NCI-H2029 treated with DMSO at 0.1 percent for 48 hours (cell line): ENCODE measurements at places on chromosomes 6 and 20.

GRCh38 chr20:36971103-36971502 is 19.6 kb upstream of the SAMHD1 start:
- DNase-seq = no peak

DNA sequence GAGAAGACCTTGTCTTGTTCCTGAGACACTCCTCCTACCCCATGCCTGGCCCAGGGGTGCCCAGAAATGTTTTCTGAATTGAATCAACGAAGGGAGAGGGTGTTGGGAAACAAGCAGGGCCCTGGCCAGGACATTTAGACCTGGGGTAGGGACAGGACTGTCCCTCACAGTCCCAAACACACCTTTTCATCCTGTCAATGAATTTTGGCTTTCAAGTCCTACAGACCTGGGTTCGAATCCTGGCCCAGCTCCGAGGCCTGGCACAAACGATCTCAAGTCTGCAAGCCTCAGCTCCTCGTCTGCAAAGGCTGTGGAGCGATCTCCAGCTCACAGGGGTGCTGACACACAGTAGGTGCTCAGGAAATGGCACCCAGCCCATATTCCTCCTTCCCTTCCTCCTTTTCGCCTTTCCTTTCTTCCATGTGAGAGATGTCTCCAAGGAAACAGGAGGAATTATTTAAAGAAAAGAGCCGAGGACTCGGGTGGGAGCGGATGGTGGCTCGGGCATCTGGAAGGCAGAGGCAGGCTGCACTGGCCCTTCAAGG is 7.3 kb upstream of the DLGAP4 start:
- no peak for DNase-seq

DNA sequence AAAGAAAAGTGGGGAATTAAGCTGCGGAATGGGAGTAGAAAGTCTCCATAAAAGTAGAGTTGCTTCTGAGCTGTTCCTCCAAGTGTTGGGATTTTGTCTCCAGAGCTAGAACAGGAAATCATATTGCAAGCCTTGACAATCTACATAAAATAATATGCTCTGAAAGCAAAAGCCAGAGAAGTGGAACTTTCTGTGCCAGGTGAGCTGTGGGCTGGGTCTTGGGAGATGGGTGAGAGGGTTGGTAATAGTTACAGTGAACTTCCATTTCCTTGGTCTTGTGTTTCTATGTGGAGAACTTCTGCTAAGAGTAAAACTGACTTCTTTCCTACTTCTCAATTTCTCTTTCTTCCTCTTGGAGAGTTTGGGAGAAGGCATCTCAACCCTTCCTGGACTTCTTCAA is 6.3 kb upstream of the HMGN4 start:
- no peak for DNase-seq

GRCh38 chr20:43243672-43244269 is 54.1 kb upstream of the PTPRT start:
- DNase-seq = no peak

GRCh38 chr6:160387916-160388643 is 39.9 kb downstream of the SLC22A3 start:
- no peak for DNase-seq

DNA sequence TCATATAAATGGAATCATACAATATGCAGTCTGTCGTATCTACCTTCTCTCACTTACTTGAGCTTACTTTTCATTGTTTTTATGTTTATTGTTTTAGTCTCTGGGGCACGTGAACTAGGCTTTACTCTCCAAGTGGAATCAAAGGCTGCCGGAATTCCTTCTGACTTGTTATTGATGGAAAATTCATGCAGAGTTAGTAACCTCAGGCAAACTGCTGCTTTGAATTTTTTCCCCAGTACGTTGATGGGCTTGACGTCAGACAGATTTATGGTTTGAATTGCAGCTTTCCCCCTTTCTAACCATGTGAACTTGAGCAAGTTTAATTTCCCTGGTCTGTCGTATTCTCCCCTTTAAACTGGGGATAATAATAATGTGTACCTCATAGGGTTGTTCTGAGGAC is 68.6 kb downstream of the ZDHHC14 start:
- no peak for DNase-seq

DNA sequence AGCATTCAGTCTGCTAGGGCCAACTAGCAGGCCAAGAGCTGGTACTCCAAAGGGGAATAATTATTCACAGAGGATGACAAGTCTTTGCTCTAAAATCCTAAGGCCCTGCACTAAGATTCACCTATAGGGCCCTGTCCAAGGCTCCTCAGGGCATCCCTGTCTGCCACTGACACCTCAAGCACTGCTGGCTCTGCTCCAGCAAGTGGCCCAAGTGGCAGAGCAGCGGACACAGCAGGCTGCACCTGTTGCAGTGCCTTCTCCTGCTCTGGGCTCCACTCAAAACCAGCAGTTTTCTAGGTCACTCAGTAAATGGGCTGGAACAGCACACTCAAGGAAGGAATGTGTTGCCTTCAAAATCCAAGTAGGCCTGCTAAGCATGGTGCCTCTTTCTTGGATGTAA is 36.4 kb upstream of the SMOC2 start:
- DNase-seq = no peak

- no peak for DNase-seq
These were observed 93.9 kb upstream of the HS3ST5 start for GRCh38 chr6:114436691-114437090.

- DNase-seq = no peak
These were observed 59.6 kb downstream of the PRDM1 start for GRCh38 chr6:106145741-106146227.

- no peak for DNase-seq
These were observed 17.7 kb upstream of the STX16 start for GRCh38 chr20:58633161-58634053.

- DNase-seq = no peak
These were observed 65.1 kb downstream of the PLG start for GRCh38 chr6:160766989-160767646.

GRCh38 chr6:47334334-47334733 is 24.6 kb upstream of the TNFRSF21 start:
- no peak for DNase-seq

- DNase-seq = no peak
These were observed 43.6 kb upstream of the FUCA2 start for GRCh38 chr6:143555071-143555492.

DNA sequence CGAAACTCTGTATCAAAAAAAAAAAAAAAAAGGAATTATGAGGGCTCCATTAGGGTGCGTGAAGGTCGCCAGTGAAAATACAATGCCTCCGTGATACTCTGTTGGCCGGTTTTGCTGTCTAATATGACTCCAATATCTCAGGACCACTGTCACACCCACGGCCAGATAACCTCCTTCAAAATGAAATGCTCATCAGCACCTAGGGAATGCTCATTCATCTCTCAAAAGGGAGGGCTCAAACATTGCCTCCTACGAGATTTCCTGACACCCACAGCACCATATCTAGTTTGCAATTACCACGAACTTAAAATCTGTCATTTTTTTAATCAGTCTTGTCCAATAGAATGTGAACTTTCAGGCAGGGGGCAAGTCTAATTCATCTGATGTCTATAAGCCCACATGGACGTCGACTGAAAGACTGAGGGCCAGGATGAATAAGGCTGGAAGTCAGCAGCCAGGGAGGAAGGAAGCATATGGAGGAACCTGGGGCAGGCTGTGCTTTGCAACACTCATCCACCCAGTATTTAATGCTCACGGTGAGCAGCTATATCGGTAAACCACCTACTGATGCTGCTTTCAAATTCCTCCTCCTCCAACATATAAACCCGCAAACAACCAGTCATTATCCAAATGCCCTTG is 42.8 kb downstream of the MAP3K5 start:
- DNase-seq = no peak

- no peak for DNase-seq
These were observed 19.8 kb downstream of the SIRPD start for GRCh38 chr20:1537731-1538058.

DNA sequence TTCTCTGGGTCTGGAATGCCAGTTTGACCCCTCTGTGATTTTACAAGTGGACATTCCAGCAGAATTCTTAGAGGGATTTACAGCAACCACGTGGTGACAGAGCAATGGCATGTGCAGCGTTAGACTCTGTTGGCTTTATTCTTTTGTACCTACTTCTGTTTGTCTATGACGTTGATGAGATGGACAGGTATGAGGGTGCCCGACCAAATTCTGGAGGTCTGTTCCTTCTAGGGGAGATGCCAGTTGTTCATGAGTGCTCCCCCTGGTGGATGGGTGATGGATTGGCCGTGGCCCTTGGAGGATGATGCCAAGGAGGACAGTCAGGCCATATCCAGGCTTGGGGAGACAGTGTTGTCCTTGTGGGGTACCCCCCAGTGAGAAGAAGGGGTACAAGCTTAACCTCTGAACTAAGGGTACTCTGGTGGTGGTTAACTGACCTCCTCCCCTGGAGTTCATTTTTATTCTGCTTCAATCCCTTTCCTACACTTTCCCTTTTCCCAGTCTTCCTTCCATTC is 198.6 kb downstream of the DTNBP1 start:
- DNase-seq = peak; percentile 20

DNA sequence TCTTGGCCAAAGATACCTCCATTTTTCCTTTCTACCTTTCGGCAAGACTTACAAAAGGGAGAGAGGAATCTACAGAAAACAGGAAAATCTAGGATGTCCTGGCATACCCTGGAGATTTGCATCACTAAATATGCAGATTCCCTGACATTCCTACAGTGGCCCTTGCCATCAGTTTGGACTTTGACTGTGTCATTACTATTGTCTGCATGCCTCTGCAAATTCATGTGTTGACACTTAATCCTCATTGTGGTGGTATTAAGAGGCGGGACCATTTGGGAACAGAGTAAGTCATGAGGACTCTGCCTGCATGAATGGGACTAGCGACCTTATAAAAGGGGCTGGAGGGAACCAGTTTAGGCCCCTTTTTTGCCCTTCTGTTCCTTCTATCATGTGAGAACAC is 50.5 kb upstream of the DTNBP1 start:
- no peak for DNase-seq

DNA sequence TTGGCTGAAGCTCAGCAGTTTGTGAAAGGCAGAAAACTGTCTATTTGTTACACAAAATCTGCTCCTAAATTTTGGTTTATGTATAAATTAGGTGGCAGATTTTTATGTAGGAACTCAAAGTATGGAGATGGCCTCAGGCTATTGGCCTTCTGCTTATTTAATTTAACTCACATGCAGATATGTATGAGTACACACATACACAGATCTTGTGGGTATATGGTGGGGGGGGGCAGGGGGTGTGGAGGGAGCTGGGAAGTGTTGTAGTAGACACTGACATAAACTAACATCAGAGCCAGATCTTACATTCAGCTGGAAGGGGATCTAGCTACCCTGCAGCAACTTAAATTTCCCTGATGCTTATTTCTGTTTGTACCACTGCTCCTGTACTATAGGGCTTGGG is 170.8 kb downstream of the EPM2A start:
- DNase-seq = no peak

DNA sequence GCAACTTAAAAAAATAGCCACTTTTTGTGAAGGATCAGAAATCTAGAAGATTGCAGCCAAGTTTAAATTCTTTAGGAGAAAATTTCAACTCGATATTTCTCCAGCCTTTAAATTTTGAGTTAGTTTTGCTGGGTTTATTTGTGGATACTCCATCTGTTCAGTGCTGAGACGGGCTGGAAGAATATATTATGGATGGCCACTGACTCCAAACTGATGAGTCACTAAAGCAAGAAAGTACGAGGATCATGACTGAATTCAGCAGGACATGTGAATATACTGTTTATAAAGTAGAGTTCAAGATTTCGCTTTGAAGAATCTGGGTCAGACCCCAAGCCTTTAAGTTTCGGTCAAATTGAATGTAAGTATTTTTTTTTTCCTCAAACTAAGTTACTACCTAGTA is 199.5 kb downstream of the ADGRB3 start:
- no peak for DNase-seq

DNA sequence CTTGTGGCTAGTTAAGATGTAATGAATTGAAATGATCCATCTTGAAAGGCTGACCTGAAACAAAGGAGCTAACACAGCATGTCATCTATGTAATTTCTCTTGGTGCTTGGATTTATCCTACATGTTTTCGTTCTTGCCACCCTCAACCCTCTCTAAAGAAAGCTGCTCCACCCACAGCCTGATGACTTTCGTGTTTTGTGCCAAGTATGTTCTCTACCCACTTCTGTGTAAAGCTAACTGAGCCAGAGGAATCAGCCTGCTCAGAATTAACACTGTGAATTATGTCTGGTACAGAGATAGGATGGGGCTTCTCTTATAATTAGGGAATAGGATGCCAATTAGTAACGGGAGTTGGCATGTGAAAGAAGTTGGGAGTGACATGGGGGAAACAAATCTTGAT is 67.9 kb upstream of the MLIP start:
- DNase-seq = no peak

DNA sequence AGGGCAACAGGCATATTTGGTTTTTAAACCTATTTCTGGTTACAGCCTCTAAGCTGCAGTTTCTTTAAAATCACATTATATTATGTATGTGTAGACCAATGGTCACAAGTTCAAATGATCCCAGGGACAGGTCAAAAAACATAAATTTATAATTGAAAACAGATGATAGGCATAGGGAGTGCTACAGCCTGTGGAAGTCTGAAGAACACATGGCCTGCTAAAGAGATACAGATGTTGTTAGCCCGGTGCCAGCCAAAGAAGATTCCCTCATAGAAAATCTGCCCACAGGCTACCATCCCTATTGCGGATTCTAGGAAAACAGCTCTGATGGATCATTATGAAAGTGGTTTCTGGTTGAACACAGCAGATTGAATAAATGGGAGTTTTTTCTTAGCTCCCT is 65.3 kb downstream of the NRSN1 start:
- no peak for DNase-seq

DNA sequence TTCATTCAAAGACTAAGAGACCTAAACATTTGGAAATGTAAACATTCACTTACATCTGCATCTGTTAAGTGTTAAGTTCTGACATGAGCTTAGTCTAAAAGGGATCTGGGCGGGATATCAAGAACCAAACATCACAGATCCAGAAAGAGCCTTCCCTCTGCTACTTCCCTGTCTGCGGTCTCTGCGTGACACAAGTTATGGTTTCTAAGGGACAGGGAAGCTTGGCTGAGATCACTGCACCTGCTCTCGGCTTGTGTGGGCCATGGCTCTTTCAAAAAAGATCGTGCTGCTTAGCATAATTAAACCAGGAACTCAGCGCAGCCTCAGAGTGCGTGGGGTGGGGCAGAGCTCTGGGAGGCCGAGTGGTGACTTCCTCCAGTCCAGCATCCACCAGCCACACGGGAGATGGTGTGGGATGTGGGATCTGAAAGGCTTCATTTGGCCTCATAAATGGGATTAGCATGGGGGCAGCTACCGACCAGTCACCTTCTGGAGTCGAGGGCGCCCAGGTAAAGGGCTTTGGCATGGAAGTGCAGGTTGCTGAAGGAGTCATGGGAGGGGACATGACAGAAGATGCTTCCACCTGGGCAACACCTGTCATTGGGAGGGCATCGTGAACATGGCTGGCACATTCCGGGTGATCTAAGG is 16.7 kb upstream of the RAMACL start:
- DNase-seq = no peak
